Dermis blood vessel endothelial cell (primary cell): ENCODE measurements at places on chromosomes 1 and 21.

- no peak for DNase-seq
These were observed 40.6 kb upstream of the DUSP10 start for GRCh38 chr1:221782477-221782876.

DNA sequence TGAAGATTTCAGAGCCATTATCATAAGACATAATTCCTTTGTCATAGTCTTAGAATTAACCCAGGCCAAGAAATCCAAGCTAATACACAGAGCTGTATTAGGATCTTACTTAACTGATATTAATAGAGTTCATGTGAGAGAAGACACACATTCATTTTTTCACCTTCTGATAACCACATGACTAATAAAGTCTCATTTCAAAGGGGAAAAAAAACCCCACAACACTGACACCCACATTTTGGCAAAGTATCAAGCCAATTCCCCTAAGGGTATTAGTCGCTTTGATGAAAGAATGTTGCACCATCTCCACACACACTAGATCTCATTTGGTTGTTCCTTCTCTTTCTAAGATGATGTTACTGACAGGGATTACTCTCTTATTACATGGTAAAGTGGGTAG is 344.4 kb upstream of the ESRRG start:
- DNase-seq: no peak

DNA sequence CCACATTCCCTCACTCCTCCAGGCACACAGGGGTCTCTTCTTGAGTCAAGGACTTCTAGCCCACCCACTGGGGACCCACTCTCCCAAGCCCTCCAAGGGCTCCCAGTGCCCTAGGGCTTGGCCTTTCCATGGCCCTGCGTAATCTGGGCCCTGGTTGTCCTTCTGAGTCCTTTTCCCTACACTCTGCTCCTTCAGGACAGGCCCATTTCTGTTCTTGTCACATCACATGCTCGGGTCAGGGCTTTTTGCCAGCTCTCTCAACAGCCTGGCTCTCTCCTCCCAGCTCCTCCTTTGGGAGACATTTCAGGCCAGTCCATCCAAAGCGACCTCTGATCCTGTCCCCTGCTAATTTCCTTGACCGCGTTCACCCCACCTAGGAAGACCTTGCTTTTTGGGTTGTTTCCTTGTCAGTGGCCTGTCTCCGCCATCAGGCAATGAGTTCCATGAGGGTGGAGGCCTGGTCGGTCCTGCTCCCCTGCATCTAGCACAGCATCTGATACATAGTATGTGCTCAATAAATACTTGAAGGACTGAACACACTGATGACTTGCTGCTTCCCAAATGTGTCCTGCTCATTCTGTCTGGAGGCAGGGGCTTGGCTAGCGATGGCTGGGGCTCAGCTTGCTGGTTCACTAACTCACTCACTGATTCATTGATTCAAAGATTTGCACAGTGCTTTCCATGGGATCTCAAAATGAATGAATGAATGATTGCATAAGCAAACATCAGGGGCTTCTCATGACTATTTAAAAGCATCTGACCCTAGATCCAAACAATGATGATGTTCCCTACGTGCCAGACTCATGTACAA is 44.8 kb downstream of the DHRS3 start:
- DNase-seq: no peak

DNA sequence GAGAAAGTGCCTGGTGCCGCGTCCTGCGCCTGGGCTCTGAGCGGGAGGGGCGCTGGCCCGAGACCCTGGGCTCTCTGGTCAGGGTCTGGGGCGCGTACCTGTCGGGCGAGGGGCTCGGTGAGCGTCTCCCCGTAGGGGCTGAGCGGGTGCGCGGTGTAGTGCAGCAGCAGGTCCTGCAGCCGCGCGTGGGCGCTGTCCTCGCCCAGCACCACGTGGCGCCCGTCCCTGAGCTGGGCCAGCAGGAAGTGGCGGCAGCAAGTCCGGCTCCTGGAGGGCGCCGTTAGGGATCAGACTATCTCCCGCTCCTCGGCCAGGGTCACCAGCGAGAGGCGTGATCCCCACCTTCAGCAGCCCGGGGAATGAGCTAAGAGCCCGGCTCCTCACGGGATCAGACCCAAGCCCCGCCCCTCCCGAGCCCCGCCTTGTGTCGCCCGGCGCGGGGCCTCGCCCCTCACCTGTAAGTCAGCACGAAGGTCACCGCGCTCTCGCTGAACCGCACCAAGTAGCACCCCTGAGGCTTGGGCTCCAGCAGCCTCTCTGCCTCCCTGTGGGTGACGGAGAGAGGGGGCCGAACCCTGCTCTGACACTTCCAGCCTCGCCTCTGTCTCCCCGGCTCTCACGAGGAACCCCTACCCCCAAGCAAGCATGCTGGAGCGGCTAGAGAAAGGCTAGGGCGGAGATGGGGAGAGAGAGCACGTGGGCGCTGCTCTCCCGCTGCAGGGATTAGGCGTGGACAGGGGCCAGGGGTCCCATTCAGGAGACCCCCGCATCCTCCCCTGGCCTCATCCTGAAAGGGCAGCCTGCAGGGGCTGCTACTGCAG is 2.7 kb downstream of the SH2D2A start:
- DNase-seq: peak; percentile 69

DNA sequence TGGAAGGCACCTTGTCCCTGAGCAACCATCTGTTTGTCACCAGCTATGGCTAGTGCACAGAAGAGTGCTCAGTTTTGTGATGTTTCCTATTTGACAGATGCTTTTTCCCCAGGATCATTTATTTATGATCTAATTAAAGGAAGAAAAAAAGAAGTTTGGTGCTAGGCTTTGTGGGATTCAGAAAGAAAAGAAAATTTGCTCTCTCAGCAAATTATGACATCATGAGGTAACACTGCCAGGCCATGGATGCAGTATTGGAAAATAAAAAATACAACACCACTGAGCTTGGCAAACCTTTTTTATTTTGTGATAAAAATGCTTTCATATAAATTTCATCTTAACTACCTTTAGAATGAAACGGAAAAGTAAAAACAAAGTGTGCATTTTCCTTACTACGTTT is 15.5 kb upstream of the ADAM30 start:
- no peak for DNase-seq

- DNase-seq: no peak
These were observed 370.2 kb downstream of the DUSP10 start for GRCh38 chr1:221371705-221372104.

- DNase-seq: peak; percentile 15
These were observed 24.9 kb downstream of the ZC3H11B start for GRCh38 chr1:219587801-219588561.

- DNase-seq: no peak
These were observed 114.0 kb downstream of the PPP1R12B start for GRCh38 chr1:202462342-202463076.

GRCh38 chr1:225685476-225686176 is 32.7 kb upstream of the ENAH start:
- no peak for DNase-seq

- DNase-seq: no peak
These were observed 6.9 kb upstream of the GALE start for GRCh38 chr1:23807453-23807852.

- no peak for DNase-seq
These were observed 12.4 kb upstream of the EVI5 start for GRCh38 chr1:92797297-92797696.

DNA sequence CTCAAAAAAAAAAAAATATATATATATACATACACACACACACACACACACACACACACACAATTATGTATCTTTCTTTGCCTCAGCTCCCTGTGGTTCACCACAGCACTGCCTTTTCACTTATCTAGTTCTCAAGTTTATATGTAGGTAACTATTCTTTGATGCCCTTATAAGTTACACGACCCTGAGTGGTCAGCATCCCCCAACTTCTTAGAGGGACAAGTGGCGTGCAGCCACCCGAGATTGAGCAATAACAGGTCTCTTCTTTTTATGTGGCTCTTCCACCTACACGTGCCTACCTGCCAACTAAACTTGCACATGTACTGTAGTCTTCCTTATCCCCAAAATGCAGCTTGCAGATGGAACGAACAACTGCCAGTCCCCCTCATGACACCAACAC is 120.8 kb downstream of the GABPA start:
- DNase-seq: peak; percentile 5

DNA sequence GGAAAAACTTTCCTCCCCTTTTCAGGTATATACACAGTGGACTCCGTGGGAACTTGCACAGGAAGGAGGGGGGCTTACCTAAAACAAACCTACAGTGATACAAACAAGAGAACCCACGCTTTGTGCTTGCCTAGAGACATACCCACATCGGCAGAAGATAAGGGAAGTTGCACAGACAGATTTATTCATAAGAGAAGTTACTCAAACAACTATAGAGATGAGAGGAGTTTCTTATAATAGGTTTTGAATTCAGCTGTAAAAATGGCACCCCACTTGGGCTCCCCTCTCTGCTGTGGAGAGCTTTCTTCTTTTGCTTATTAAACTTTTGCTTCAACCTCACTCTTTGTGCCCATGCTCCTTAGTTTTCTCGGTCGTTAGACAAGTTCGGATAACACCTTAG is 1.8 kb upstream of the DUSP12 start:
- no peak for DNase-seq

- DNase-seq: no peak
These were observed 160.1 kb downstream of the TBX15 start for GRCh38 chr1:118828038-118828437.

DNA sequence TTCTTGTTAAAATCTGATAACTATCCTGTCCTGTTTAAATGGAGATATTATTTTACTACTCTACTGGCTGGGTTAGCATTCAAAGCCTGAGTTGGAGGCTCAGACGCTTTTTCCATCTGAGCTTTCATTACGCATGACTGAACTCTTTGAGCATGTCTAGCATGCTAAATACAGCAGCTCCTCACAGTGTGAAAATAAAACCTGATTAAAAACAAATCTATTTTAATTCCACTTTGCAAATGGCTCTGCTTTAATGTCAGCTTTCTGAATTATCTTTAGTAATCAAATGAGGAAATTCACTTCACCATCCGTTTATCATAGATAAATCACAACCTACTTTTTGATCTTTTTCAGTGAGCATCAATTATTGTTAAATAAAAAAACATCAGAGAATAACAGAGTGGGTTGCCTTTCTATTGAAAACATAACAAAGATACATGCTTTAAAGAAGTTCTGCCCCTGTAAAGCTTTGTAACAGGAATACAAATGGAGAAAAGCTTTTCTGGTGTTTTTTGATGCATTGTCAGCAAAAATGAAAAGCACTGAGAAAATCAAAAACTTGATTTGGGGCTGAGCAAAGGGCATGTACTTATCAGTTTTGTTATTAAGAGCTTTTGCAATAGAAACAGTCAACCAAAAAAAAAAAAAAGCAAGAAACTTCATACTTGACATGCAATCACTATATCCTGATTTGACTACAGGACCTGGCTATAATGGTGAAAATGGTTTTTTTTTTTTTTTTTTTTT is 3.5 kb upstream of the SPEN start:
- DNase-seq: no peak

GRCh38 chr1:66183400-66183799 is 350.6 kb upstream of the SGIP1 start:
- DNase-seq: no peak

GRCh38 chr1:33348676-33349080 is 27.8 kb upstream of the A3GALT2 start:
- DNase-seq: peak; percentile 46

DNA sequence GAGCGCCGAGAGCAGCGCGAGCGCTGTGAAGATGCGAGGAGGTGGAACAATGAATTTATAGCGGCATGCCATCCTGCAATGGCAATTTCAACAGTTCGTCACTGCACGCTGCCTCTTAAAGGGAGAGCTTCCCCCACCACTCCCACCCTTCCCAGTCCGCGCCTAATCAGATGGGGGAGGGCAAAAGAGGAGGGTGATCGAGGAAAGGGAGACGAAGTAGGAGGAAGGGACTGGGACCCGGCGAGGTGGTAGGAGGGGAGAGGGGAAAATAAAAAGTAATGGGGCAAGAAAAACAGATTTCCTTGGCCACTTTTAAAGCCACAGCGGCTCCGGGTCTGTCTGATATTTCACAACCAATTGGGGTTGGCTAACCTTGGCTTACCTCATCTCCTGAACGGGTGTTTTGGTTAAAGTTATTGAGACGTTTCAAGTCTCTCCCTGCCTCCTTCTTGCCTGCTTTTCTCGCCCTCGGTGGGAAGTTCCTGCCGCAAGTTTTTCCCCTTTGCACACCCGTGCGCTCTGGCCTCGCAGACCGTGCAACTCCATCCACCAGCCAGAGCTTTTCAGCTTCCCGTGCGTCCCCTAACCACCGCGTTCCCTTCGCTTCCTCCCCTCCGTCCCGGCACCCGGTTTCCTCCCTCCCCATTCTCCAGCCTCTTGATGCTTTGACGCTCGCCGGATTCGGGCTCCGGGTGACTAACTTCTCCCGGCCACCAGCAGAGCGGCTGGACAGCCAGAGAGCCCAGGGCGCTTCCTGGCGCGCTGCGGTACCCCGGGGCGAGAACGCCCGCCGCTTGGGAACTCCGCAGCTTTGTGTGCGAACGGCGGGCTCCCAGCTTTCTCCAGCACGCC is at the start of gene ADAMTS5:
Gene ADAMTS5 (minus strand): TSS at position 27 of the 852 bp plus-strand sequence. CDS start 697 bp downstream, outside the sequence.
- DNase-seq: peak; percentile 2

GRCh38 chr1:161054805-161055204 is 9.0 kb upstream of the USF1 start:
- DNase-seq: no peak

- DNase-seq: no peak
These were observed 300.6 kb downstream of the TM2D1 start for GRCh38 chr1:61424382-61424781.

DNA sequence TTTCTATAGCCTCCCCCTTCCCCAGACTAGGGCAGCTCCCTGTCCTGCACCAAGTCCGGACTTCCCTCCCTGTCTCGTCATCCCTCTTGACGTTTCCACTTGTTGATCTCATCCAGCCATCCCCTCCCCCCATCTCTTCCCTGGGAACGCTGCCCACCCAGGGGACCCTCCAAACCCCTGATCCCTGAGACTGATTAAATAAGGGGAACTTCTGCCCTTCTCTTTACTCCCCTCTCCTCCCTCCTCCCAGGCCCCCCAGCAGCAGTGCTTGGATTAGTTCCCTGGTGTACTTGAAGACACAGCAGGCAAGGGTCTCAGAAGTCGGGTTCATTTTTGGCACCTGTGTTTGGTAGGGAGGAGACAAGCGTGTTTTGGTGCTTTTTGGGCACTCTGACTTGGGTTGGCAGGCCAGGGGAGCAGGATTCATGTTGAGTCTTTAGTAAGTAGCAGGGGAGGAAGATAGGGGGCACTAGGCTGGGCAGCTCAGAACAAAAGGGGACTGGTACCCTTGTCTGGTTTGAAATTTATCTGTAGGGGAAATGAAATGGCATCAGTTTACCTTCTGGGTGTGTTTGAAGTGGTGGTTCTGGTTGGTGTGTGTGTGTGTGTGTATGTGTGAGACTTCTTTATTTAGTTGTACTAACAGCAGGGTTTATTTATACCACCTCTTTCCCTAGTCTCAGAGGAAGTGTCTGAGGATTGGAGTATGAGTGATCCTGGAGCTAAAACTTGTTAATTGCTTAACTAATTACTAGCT is 11.1 kb downstream of the VANGL2 start:
- DNase-seq: no peak
